ENCODE measurements at places on chromosomes 1 and 21.
A peak's percentile ranks its signal among the peaks of the same experiment; 100 is the strongest.

GRCh38 chr1:23563003-23563402 lies 3.7 kb upstream of the ID3 start:
- no peak for DNase-seq

- DNase-seq = peak; percentile 19
Measured at GRCh38 chr1:151947140-151947539, 37.8 kb upstream of the THEM4 start.

DNA sequence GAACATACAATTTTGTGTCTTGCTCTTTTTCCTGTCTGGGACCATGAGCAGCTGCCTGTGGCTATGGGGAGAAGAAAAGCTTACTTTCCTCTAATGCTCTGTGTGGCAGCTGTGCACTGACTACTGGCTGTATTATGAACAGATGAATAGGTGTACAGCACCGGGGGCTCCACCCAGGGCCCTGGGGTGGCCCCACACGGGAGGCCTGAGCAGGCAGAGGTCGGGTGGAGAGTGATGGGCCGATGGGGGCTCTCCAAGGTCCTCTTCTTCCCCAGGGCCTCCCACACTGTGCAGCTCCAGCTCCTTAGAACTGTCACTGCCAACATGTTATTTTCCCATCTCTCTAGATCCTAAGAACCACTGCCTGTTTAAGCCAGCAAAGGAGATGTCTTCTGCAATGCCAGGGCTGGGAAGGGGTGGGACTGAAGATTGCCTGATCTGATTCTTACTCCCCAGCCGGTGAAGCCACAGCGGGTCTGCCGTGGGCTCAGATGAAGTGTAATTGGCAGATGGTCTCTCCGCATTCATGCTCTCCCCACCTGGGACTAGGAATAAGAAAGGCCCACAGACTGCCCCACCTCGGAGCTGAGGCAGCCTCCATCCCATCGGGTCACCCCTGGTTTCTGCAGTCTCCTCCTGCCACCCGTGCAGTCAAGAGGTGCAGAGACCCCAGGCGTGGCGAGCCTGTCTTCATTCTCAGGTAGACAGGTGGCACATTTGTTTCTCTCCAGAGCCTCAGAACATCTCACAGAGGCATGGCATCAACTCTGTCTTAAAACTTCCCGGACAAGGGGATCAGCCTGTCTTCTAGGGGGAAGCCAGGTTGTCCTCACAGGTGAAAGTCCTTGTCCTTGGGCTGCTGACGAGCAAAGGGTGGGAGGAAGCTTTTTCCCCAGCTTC lies 186.5 kb upstream of the GALNT2 start:
- DNase-seq = no peak

- no peak for DNase-seq
Measured at GRCh38 chr1:74363220-74363619, 128.0 kb downstream of the TNNI3K start.

DNA sequence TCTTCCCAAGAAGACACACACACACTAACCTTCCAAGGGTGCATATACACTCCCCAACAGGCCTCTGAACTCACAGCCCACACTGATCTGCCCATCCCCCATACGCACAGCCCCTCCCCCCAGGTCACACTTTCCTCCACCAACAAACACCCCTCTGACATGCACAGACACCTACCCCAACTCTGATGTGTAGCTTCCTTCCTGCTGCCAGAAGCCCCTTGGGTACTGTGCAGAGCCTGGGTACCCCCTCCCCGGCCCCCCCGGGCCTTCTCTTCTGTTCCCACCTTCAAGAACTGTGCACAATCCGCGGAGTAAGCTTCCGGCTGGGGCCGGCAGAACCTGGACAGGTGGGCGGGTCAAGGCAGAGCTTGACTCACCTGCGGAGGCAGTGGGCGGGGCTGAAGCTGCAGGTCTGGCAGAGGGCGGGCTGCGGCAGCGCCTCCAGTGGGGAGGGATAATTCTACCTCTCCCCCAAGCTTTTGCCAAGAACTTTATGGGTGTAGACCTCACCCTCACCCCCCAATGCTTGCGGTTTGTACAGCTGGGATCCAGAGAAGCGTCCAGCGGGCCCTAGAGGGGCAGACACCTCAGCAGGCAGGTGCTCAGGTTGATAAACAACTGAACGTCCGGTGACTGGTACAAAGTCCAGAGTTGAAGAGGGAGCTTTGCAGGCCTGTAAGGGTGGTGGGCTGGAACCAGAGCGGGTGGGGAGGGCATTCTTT lies at the start of gene C1orf210:
C1orf210 (minus strand) TSS at position 313 of the 722 bp plus-strand sequence. CDS start 2,311 bp downstream, outside the sequence.
- DNase-seq = no peak

- DNase-seq = no peak
Measured at GRCh38 chr1:31409946-31410858, 2.8 kb upstream of the SERINC2 start.

GRCh38 chr1:207067665-207068064 lies 14.6 kb downstream of the PFKFB2 start:
- DNase-seq = no peak

- DNase-seq = no peak
Measured at GRCh38 chr1:118907466-118907865, 80.7 kb downstream of the TBX15 start.

- no peak for DNase-seq
Measured at GRCh38 chr1:1939296-1940122, 20.4 kb upstream of the TMEM52 start.

DNA sequence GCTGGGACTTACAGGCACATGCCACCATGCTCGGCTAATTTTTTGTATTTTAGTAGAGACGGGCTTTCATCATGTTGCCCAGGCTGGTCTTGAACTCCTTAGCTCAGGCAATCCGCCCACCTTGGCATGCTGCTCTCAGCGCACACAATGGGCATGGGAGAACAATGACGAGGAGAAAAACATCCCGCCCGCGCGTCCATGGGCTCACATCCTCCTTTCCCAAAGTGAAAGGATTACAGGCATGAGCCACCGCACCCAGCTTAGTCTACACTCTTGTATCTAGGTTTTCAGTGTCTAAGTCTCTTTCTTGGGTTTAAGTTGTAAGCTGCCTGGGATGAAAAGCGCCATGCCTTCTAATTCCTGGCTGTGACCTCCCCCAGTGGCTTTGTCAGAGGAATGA lies 37.9 kb downstream of the CDK18 start:
- no peak for DNase-seq

DNA sequence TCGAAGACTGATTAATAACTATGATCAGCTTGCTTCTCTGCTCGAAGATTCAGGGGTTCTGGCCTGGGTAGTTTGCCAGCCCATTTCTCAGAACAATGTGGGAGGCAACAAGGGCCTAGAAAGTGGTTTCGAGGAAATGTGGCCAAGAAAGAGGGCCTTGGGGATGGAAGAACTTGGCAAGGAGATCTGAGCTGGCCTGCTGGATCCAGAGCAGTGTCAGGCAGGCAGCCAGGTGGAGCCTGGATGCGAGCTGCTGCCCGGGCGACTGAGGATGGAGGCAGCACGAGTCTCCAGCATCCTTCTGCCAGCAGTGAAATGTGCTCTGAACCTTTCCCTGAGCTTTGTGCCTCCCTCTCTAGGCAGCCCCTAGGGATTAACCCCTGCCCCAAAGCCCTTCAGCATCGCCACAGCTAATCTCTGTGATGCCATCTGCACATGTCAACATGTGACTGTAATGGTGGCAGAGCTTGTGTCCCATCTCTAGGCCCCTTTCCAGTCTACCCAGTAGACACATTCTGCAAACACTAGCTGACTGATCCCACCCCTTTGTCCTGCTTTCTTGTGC lies 61.0 kb upstream of the NEK2 start:
- DNase-seq = no peak

GRCh38 chr1:160205242-160206035 lies at the start of gene PEA15:
PEA15 (plus strand) TSS chr1:160205384; CDS start chr1:160211545, 6,161 bp downstream.
- DNase-seq = peak; percentile 79

DNA sequence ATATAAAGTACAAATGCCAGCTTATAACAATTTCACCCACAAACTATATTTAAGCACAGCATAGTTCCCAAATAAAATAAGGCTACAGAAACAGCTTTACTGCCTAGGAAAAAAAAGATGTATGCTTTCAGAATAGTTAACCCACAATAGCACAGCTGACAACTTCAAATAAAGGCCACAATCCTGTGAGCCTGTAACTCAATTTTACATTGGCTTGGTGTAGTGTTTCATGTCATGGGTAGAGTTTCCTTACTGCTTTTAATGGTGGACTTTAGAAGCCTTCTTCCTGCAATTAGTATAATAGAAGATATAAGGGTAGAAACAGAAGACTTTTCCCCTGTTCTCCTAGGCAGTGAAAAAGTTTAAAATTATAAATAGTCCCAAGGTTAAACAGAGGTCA lies 44.3 kb upstream of the ZC3H11B start:
- no peak for DNase-seq

DNA sequence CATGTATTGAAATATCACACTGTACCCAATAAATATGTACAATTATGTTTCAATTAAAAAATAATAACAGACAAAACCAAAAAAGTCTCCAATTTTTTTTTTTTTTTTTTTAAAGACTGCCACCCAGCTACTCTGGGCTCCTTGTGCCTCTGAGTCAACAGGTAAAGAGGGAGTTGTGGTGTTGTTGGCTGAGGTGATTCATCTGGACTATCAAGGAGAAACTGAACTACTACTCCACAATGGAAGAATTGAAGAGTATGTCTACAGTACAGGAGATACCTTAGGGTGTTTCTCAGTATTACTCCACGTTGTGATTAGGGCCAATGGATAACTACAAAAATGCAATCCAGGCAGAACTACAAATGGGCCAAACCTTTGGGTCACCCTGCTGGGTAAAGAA lies 67.9 kb downstream of the SCMH1 start:
- DNase-seq = no peak

- DNase-seq = no peak
Measured at GRCh38 chr1:247336390-247336789, 4.7 kb upstream of the ZNF496 start.

DNA sequence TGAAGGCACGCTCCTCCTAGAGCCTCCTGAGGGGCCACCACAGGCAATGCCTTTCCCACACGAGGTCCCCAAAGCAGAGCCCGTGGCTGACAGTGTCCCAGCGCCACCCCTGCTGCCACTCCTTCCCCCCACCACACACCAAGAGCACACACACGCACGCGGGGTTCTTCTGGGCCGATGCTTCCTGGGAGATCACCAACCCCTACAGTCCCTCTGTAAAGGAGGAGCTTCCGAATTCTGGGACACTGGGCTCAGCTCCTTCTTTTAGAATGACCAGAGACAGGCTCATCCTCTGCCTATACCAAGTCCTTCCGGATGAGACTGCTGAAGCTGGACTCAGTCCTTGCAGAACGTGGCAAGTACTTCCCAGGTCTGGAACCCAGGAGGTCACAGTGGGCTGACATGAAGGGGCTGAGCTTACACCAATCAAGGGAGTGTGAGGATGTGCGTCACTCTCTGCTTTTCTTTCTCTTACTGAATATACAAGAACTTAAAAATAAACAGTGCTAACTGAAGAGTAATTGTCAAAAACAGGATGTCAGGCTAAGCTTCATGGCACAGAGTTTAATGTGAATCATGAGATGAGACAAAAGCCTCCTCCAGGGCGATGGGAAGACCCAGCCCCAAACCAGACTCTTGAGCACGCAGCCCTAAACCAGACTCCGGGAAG lies 12.7 kb downstream of the SSU72 start:
- no peak for DNase-seq

DNA sequence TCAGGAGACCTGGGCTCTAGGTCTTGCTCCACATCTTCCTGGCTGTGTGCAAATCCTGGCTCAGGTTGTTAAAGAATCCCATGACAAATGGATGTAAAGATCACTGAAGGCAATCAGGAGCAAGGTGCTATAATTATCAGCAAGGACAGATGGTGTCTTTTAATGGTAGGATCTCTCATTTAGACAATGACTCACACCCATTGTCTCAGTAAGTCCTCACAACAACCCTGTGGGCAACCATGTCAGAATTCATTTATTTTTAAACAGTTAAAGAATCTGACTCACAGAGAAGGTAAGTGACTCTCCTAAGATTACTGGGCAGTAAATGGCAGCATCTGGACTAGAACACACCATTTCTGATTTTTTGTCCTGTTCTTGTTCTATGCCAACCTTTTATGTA lies 32.8 kb downstream of the RNASEL start:
- no peak for DNase-seq

DNA sequence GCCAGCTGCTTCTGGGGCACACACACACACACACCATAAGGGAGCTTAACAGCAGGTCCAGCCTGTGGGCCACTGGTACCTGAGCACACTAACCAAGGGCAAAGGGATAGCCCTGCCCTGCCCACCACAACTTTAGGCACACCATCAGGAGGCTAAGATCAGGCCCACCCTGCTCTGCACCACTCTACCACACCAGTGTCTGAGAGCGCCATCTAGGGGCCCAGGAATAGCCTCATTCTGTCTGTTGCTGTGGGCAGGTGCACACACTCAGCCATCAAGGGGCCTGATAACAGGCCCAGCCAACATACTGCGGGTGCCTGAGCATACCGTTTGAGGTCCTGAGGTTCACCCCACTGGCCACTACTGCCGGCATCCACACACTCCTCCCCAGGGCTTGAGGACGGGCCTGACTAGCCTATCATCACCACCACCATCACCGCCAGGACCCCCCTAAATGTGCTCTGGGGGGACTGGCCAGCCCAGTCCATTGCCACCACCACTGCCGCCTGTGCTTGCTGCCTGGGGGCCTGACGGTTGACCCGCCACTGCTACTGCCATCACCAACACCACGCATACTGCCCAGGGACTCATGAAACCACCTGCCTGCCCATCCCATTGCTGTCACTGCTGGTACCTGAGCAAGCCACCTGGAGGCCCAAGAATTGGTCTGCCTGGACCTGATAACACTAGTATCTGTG lies 31.3 kb downstream of the NSL1 start:
- DNase-seq = no peak

- DNase-seq = peak; percentile 1
Measured at GRCh38 chr21:26588446-26588845, 15.4 kb upstream of the CYYR1 start.

GRCh38 chr21:24046829-24047443 lies 1560.3 kb downstream of the MRPL39 start:
- DNase-seq = no peak

DNA sequence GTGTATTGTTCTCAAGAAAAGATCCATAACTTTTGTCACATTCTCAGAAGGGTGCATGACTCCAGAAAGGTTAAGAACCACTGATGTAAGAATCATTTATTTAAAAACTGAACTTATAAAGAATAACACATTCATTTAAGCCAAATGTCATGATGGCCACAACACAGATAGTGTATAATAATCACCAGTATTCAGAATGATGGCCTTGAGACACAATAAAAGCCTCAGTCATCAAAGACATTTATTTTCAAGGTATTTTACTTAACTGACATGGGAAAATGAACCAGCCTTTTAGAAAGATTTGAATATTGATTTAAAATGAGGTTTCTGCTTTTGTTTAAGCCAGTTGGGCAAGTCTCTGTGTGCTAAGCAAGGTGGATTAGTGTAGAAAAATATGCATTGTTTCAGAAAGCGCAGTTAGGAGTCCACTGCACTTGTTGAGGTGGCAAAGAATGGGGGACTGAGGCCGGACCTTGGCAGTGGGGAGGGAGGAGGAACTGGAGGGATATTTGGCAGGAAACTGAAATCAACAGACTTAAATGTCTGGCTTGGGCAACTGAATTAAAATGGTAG lies 371.9 kb upstream of the ESRRG start:
- no peak for DNase-seq

GRCh38 chr1:59751801-59752200 lies 62.9 kb upstream of the HOOK1 start:
- DNase-seq = peak; percentile 47

Data from fibroblast of skin of abdomen (primary cell).